GF-D8 (cell line): ENCODE measurements at places on chromosomes 3 and 15.

GRCh38 chr3:168249205-168249549 lies 153.5 kb upstream of the GOLIM4 start:
- no peak for DNase-seq

GRCh38 chr3:156718622-156719306 lies 44.4 kb downstream of the TIPARP start:
- DNase-seq: no peak

DNA sequence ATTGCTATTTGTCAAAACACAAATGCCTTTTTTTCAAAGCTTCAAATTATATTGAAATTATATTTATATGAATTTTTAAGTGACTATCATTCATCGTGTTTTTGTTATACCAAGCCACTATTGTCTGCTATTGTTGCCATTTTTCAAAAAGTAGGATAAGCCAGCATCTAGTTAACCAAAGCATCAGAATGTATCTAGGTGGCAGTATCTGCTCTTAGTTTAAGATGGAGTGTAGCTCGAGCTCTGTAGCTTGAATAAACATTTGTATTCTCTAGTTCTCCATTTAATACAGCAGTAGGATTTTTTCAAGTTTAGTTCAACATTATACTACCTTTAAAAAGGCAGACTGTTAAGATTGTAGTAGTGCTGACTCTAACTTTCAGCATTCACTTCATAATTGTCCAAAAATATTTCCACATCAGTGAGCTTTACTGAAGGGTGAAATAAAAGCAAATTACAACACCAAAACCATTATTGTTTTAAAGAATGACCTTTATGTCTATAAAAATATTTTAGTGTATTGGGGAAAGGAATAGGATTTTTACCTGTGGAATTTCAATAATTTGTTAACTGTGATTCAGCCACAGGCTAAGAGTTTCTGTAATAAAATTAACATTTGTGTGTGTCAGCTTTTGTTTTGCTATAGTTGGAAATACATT lies 19.6 kb upstream of the C15orf61 start:
- peak; percentile 18 for DNase-seq

- no peak for DNase-seq
These were observed 141.5 kb downstream of the RORA start for GRCh38 chr15:61087573-61087972.

- DNase-seq: no peak
These were observed 7.1 kb upstream of the PLCB2 start for GRCh38 chr15:40314723-40315276.

- no peak for DNase-seq
These were observed 217.2 kb upstream of the UBE2E1 start for GRCh38 chr3:23588547-23588946.

DNA sequence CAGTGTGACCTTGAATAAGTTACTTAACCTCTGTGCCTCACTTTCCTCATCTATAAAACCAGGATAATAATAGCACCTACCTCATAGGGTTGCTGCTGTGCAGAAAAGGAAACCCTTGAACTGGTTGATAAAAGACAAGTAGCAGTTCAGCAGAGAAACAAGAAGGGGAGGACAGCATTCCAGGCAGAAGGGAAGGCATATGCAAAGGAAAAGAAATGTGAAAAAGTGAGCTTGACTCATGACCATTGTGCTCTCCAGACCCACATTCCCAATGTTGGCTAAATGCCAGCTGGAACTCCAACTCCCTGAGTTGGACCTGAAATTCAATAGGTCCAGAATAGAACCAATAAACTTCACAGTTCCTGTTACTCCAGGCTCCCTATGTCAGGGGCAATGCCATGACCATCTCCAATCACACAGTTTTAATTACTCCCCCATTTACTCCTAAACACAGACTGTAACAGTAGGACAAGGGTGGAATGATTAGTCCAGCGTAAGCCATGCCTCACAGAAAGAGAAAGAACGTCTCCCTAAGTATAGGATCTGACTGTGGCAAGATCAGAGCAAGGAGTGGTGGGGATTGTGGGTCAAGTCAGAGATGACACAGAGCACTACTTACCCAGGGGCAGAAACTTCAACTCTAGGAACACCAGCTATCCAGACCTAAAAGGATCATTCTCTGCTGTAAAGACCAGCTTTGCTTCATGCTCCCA lies 26.9 kb downstream of the PRKAR2A start:
- no peak for DNase-seq

GRCh38 chr3:159840703-159841299 lies 147.8 kb upstream of the IL12A start:
- DNase-seq: no peak

DNA sequence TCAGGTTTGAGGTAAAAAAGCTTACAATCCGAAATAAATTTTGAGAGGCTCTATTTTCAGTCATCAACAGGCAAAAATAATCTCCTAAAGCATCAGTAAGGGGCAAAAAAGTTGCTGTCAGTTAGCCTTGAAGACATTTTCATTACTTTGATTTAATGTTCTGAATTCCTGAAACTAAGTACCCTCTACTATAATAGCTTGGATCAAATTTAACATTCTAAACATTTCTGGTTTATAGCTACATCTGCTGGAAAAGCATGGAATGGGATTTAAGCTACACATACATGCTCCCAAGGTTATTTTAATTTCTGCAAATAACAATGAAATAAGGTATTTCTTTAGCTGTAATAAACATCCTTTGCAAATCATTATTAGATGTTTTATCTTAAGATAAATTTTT lies 245.4 kb downstream of the ULK4 start:
- no peak for DNase-seq

- no peak for DNase-seq
These were observed 39.3 kb downstream of the PPCDC start for GRCh38 chr15:75062706-75063105.

DNA sequence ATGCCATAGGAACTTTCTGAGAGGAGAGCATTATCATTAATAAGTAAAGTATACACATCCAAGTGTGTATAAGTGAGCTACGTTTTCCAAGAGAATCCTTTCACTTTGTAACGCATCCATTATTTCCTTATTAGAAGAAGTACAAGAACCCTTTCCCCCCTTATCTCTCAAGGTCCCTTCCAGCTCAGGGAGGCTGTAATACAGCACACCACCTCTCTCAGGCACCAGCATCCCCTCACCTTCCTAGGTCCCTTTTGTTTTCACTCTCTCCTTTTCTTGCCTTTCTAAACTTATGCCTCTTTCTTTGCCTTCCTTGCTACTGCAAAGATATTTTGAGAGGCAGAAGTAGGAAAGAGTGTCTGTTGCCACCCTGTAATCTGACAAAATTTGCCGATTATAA lies 446.0 kb downstream of the GRM7 start:
- DNase-seq: no peak
